Stimulated activated CD4-positive, alpha-beta T cell treated with anti-CD3 and anti-CD28 coated beads, Interleukin-15, amount 100 ng/mL, for 1 hour (primary cell): ENCODE measurements at places on chromosomes 6 and 20.

GRCh38 chr6:38924791-38925509, 123.6 kb upstream of the GLP1R start:
- no peak for DNase-seq

DNA sequence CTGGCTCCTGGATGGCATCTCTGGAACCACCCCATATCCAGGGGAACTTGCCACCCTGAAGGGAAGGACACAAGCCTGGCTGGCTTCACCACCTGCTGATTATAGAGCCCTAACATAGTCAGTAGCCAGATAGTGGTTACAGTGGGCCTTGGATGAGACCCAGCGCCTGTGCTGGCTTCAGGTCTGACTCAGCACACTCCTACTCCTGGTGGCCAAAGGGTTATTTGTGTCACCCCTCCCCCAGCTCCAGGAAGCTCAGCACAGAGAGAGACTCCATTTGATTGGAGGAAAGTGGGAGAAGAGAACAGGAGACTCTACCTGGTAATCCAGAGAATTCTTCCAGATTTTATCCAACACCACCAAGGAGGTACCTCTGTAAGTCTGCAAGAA, 12.8 kb downstream of the SNX14 start:
- no peak for DNase-seq

DNA sequence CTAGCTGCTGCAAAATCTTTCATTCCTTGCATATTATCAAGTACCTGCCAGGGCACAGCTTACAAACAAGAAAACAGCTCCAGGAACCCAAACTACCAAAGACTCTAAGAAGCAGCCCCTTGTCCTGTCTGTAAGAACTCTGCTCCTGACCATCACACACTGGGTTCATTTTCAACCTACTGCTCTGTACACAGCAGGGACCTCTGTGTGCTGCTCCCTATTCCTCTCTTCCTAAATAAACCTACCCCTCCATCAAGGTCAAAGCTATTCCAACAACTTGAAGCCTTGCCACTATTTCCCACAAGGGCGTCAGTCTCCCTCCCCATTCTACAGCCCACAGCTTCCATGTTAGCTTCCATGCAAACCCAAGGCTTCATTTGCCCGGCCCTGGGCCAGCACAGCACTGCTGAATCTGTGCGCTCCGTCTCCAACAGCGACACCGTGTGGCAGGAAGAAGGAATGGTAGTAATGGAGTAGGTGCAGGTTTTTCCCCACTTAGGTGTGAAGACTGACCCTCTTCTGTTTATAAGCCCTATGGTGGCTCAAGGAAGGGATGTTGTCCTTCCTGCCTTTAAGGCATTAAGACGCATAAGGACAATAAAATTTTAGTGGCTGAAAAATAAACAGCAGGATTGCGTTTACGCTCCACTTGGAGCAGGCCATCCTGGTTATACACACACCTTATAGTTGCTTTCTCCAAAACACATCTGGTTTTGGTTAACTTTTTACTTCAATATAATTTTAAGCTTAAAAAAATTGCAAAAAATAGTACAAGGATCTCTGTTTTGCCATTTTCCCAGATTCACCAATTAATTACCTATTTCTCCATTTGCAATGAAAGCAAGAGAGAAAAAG, 115.2 kb upstream of the NXT1 start:
- no peak for DNase-seq

DNA sequence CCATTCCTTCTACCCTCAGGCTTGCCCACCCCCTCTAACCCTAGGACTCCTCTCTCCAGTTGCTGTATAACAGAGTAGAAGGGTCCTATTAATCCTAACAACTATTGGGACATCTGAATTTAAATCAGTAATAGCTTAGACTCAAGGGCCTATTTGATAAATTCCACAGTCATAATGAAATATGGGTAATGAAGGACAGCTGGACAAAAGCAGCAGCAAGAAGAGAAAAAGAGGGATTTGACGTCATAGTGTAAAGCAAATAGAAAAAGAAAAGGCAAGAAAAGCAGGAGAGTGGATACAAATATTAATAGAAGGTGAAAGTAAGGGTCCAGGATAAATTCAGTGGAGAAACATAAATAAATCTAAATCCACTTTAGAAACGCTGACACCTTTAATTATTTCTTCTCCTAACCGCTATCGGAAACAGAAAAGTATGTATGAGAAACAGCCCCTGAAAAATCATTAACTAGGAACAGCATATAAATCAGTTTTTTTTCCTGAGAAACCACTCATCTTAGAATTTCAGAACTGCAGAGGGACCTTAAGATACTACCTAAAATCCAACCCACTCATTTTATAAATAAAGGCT, 12.8 kb downstream of the FKBP5 start:
- DNase-seq = no peak

DNA sequence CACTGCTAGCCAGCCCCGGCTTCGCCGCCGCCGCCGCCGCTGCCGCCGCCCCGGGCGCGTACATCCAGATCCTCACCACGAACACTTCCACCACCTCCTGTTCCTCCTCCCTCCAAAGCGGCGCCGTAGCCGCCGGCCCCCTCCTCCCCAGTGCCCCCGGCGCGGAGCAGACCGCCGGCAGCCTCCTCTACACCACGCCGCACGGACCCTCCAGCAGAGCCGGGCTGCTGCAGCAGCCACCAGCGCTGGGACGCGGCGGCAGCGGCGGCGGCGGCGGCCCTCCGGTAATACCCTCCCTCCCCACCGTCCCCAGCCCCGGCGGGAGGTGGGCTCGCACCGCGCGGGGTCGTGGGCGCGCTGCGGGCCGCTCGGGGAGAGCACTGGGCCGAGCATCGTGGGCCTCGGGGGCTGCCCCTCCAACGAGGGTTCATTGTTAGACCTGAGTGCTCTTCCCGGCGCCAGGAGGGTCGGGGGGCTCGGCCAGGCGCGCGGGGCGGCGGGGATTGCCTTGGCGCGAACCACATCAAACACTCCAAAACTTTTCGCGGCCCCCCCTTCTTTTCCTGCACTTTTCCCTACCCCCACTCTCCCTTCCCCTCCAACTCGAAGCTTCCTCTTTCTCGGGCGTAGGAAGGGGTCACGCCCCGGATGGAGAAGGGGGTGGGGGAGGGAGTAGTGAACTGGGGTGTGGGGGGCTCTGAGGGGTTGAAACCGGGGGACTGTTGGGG, 827 bp downstream of the E2F3 start:
- peak; percentile 18 for DNase-seq

DNA sequence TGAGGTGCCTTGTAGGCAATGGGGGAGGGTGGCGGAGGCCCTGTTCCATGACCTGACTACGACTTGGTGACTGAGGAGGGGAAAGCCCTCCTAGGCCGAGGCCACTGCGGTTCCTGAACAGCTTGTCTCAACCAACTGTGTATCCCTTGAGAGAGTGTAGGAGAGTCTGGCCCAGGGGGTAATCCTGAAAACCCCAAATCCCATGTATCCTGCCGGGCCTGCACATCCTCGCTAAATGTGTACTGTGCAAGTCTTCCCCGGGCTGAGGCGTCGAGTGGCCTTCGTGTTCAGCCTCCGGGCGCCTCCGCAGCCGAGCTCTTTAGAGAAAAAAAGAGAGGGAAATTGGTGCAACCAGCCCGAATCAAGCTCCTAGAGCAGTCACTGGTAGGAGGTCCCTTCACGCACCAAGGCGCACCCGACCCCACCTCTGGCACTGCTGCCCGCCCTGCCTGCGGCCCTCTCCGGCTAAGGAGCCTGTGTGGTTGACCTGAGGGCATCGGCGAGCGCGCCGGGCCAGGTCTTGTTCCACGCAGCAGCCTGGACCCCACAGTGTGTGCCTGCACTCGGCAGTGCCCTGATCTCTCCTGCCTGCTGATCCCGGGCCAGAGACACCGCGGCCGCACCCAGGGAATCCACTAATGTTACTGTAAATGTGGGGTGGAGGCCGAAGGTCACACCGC, 7.3 kb downstream of the SIM1 start:
- no peak for DNase-seq

DNA sequence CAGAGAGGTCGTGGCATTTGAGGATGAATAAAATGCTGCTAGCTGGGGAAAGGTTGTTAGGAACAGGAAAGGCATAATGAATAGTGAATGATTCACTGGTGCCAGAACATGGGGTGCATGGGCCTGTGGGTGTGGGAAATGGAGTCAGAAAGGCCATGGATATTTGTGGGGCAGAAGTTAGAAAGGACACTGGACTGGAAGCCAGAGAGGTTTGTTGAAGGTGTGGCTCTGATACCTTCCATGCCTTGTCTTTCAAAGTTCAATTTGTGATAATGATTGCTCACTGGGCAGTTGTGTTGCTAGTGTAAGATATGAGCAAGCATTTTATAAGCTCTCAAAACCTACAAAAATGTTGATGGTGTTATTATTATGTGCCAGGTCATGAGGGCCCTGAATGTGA, 32.7 kb downstream of the LRRC1 start:
- no peak for DNase-seq

GRCh38 chr6:158868890-158869825, 50.0 kb upstream of the EZR start:
- peak; percentile 95 for DNase-seq

GRCh38 chr6:94713446-94713845, 863.9 kb upstream of the MANEA start:
- no peak for DNase-seq

DNA sequence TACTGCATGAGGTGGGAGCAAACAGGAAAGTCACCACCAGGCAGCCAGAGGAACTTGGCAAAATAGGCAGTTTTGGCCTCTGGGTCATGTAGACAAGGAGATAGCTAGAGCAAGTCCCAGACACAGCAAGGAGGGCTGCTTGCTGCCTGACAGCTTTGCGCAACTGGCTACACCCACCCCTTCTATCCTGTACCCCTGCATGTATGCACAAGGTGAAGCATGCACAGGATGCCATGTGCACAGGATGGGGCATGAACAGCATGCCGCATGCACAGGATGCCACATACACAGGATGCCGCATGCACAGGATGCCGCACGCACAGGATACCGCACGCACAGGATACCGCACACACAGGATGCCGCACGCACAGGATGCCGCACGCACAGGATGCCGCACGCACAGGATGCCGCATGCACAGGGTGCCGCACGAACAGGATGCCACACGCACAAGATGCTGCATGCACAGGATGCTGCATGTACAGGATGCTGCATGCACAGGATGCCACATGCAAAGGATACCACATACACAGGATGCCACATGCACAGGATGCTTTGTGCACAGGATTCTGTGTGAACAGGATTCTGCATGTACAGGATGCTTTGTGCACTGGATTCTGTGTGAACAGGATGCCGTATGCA, 104.9 kb upstream of the IYD start:
- DNase-seq = no peak

GRCh38 chr6:149861603-149862423, 2.3 kb downstream of the LRP11 start:
- DNase-seq = no peak

GRCh38 chr6:33926451-33926850, 122.6 kb upstream of the MLN start:
- DNase-seq = no peak

GRCh38 chr20:36010825-36011224, 42.4 kb downstream of the CNBD2 start:
- no peak for DNase-seq

GRCh38 chr20:61737812-61738443, 327.8 kb downstream of the TAF4 start:
- DNase-seq = no peak

DNA sequence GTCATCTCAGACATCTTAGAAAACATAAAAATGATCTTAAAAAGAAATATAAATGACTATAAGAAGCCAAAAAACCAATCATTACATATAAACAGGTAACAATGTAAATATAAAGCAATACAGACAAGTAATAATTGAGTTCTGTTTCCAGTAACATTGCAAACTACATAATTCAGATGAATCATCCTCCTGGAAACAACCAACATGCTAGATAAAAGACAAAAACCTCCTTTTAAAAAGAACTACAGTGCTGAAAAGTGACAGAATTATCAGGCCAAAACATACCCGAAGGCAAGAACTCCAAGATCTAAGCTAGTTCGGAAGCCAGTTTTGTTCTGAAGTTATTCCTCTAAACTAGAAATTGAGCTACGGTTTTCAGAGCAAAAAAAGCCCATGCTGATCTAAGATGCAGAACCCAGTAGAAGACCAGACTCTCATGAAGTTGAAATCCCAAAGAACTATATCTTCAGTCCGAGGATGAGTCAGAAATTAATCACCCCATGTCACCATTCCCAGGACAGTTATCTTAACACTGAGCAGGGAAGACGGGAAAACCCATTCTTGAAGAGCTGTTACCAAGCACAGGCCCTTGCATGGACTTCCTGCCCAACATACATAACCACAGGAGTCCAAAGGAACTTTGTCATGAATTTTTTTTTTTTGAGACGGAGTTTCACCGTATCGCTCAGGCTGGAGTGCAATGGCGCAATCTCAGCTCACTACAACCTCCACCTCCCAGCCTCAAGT, 9.8 kb downstream of the PGM3 start:
- DNase-seq = no peak

DNA sequence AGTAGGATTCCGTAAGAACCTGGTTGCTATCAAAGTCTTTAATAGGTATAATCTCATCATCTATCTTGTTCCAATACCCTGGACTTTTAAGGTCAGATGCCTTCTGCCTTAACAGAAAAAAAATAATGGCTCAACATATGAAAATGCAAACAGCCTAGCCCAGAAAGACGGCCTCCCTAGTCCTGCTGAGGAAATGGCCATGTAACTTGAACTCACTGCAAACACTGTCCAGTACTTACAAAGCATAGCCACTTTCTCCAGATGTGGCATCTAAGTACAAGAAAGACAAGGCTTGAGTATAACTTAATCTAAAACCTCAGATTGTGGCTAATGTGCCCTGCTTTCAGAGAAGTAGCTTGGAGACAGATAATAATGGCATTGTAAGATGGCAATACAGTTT, 26.5 kb downstream of the FASTKD5 start:
- DNase-seq = no peak

DNA sequence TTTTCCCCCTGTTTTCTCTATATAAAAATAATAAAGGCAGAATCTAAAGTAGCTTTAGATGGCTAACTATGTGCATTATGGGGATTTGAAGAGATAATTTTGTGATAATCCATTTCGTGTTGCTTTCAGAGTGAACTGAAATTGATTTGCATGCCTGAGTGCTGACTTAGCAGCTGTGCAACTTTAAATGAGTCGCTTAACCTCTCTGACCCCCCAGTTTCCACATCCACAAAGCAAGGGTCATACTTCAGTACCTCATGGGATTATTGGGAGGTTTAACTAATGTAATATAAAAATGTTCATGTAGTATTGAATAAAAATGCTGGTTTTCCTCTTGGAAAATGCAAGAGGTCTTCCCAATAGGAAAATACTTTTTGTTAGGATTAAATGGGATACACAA, 63.8 kb upstream of the FABP7 start:
- DNase-seq = no peak

DNA sequence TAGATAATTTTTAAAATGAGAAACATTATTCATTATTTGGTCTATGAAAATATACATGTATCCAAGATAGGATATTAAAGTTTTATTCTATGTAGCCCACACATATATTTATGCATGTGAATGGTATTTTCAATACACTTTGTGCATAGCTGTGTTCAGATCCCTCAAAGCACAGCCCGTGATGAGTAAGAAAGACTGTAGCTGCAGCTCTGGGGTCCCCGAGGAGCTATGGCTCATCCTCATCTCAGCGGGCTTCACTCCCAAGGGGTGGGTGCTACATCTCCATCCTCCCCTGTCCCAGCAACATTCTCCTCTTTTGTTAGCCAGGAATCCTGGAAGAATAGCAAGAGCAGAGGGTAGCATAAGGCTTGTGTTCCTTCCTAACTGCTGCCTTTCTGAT, 130.8 kb downstream of the SAMD5 start:
- no peak for DNase-seq
